GM12865 (cell line): ENCODE measurements at places on chromosomes 5 and 9.

DNA sequence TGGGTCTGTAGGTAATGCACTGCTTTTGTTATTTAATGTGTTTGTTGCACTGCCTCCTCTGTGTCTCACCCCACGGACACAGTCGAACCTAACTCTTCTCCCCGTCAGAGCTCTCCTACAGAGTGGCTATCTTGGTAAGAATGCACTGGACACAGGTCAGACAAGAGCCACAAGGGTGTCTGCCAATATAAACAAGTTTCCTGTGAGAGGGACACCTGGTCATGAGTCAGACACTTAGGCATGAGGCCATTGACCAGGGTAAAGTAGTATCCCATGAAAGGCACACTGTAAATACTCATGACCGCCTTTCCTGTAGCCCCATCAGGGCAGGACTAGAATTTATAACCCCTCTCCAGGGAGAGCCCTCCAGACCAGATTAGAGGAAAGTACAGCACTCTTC is 115.5 kb downstream of the SLC12A2 start:
- no peak for DNase-seq

DNA sequence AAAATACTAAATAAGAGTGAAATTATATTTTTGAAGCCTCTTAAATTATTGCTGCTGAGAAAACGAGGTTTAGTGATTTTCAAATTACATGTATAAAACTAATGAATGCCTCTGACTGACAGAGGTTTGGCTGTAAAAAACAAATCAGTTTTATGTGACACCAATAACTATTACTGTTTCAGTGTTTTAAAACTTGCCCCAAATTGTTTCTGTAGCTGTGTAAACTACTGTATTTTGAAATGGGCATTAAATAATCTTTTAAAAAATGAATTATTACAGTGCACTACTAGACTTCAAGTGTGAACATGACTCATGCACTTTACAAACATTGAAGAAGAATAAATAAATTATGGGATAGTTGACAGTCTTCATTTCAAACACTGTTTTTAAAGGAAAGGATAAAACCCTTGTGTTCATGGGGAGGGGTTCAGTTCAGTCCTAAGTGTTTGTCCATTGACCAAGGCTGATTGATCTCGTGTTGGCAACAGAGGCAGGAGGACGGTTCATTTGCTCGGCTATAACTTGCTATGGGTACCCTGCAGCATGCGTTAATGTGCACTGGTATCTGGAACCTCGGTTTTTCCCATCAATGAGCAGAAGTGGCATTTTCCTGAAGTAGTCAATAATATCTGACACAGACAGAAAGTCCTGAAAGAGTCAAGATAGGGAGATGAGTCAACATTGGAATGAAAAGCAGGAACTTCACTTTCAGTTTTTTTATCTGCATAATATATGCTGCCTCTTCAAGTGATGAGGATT is 15.6 kb downstream of the C5orf58 start:
- DNase-seq, result no peak

- DNase-seq, result peak; percentile 83
Measured at GRCh38 chr5:177116631-177117373, 16.8 kb upstream of the NSD1 start.

DNA sequence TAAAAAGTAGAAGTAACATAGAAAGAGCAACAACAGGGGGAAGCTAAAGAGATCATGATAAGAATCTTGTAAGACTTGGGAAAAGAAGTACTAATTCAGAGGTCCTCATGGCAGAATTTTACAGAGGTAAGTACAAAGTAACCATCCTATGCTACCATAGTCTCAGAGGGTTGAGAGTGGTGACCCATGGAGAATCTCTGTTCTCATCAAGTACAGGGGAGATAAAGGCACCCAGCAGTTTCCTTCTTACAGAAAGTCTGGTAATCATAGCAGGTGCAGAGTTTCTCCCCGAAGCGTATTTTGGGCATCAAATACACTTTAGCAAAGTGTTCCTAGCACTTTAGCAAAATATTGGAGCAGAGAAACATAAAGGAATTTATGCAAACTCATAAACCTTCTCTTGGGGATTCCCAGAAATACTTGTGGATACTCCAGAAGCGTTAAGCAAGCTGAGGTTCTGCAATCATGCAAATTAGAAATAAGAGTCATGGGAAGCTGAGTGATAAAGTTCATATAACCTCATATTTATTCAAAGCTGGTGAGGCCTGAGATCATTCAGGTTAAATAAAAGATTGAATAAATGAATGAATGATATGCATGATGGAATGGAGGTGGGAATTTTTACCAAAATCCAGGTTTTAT is 101.0 kb upstream of the SMC2 start:
- DNase-seq, result no peak

- no peak for DNase-seq
Measured at GRCh38 chr9:105083256-105083655, 155.3 kb upstream of the ABCA1 start.

- DNase-seq, result no peak
Measured at GRCh38 chr9:106862110-106862820, 701 bp upstream of the ZNF462 start.

DNA sequence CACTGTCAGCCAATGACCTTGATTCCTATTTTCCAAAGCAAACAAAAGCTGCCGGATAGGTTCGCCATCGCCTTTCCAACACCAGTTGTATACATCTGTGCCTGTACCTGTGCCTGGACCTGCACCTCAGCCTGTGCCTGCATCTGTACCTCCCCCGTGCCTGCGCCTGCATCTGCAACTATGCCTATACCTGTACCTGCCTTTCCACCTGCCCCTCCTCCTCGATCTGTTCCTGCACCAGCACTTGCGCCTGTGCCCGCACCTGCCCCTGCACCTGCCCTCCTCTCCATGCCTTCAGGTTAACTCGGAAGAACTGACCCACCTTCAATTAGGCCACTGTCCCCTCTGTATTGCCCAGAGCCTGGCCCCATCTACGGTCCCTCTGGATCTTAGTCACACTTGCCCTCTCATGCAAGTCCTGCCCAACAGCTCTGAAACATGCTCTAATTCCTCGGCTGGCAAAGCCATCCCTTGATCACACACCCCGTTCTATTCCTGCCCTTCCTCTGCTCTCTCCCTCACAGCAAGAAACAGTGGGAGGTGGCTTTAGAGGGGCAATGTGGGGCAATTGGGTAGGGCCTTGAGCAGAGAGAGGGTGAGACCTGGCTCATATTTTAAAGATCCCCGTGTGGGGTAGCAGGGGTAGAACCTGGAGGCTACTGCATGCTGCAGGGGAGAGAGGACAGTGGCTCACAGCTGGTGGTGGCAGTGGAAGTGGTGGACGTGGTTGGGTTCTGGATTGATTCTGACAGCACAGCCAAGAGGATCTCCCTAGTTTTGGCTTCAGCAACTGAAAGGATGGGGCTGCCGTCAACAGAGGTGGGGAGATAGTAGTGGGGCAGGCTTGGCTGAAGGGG is 59.6 kb upstream of the PHYKPL start:
- no peak for DNase-seq

- DNase-seq, result no peak
Measured at GRCh38 chr9:107586493-107586892, 96.9 kb upstream of the KLF4 start.

GRCh38 chr9:84668196-84669012 is 1.1 kb upstream of the NTRK2 start:
- DNase-seq, result peak; percentile 61

DNA sequence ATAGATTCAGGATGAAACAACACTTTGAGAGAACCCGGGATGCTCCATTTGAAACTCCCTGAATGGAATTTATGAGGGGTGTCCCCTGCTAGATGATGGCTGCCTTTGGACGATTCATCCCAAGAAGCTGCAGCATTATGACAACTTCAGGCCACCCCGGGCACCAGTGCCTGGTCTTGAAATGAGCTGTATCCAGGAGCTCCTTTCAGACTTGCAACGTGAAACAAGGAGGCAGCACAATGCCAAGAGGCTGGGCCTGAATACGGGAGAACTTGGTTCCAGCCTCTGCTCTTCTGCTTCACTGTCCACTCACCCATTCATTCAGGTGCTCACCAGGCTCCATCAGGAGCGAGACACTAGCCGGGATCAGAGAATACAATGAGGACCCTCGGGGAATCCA is 78.3 kb downstream of the STK10 start:
- no peak for DNase-seq

DNA sequence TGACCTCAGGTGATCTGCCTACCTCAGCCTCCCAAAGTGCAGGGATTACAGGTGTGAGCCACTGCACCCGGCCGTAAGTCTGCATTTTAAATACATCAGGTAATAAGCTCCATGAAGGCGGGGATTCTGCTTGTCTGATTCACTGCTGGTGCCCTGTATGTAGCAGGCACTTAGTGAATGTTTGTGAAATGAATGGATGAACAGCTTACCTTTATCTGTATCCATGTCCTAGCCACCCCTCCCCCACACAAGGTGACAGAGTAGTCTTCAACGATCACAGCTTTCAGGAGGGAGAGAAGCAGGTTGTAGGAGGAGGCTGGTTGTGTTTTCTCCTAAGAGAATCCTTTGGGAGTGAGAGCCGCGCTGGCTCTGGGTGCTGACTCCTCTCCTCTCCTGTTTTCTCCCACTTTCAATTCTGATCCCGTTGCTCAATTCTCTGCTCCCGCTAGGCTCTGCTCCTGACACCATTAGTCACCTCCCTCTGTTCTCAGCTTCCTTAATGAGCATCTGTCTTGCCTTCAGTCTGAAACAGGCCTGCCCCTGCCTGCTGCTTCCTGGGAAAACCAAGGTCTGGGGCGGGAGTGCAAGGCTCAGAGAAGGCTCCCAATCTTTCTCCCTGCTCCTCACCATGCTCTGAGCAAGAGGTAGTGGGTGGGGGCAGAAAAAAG is 88.8 kb upstream of the CTNNA1 start:
- no peak for DNase-seq

GRCh38 chr5:80042330-80042729 is 7.2 kb downstream of the THBS4 start:
- no peak for DNase-seq

- peak; percentile 95 for DNase-seq
Measured at GRCh38 chr5:157860898-157861890, 2.2 kb upstream of the CLINT1 start.

DNA sequence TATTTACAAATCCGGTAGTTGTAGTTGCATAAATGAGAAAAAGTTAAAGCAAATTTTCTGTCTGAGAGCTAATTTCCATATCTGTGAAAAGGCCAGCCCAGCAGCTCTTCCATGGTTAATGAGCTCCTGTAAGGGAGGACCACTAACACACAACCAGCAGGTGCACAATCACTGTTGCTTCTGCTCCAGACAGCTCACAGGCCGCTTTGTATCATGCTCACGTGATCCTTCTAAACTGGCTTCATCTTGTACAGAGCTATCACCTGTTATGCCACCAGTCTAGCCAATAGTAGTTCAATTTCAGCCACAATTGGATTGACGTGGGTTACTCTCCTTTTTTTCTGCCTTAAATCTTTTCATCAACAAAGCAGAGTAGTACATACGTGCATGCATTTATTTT is 38.3 kb upstream of the FBXL17 start:
- no peak for DNase-seq

- DNase-seq, result no peak
Measured at GRCh38 chr9:76352026-76352620, 42.1 kb downstream of the RFK start.

- DNase-seq, result no peak
Measured at GRCh38 chr9:120778758-120779157, 14.5 kb downstream of the FBXW2 start.

DNA sequence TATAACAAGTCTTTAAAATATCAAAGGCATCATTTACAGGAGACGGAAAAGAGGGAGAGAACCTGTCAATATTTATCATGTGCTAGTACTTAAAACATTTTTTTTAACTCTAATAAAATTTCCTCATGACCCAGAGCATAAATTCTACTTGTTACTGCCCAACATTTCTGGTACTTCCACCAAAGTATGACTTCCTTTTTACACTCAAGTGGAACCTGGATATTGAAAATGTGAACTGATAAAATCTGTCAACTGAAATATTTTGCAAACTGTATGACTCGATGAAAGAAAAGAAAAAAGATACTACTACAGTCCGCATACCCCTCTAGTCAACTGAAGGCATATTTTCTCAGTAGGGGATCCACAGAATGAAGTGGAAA is 37.1 kb downstream of the FAM13B start:
- no peak for DNase-seq

DNA sequence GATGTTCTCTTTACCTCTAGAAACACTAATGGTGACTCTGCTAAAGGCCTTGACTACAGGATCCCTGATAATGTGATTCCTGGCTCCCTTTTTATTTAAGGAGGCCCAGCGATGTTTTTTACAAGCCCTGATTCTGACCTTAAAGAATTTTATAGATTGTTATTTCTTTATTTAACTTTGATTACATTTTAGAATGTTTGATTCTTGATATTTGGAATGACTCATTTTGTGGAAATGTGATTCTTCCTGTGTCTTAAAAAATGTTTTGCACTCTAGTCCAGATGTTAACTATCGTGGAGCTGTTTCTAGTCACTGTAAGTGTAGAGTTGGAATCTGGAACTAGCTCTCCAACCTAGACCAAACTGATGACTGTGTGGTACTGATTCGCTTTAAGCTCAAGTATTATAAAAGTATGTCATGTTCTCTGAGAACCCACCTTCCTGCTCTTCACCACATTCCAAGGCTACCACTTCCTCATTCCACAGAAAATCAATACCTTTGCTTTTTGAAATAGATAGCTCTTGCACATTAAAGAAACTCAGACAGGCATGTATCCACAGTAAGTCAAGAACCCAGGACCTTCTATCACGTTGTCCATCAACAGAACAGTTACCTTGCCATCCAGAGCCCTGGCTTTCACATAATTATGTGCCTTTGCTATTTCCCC is 65.2 kb downstream of the JMY start:
- no peak for DNase-seq

DNA sequence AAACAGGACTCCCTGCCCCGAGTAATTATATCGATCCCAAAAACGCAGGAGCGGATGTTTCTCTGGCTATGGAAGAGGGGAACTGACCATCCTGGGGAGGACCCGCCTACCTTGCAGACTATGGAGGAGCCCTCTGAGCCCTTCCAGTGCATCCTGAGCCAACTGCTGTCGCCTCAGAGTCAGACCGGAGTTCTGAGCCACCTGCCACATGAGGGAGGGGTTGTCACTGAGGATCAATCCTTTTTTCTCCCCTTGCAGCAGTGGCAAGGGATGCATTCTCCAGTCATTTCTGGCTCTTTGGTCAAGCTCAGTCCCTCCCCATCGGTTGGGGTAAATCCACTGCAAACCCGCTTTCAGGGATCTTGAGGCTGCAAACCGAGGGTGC is 709 bp downstream of the FANCG start:
- DNase-seq, result no peak
